ENCODE measurements at places on chromosomes 6 and 20.
A peak's percentile ranks its signal among the peaks of the same experiment; 100 is the strongest.

DNA sequence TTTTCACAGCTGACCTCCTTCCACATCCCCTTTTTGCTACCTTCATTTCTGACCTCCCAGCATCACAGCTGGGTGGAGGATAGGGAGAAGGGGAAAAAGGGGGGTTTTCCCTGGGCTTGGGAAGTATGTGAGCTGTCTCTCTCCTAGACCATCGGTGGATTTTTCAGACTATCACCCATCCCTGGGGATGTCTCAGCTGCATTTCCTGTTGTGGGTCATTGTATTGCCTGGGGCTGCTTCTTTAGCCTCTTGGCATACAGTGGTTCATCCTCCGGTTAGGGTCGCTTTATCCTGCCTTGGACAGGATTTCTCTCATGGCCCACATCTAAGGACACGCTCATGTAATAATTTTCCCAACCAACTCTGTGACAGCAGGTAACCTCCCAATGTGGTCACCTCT is 142.5 kb upstream of the ARG1 start:
- DNase-seq: no peak

GRCh38 chr6:135423649-135424128 is 73.9 kb downstream of the AHI1 start:
- no peak for DNase-seq

DNA sequence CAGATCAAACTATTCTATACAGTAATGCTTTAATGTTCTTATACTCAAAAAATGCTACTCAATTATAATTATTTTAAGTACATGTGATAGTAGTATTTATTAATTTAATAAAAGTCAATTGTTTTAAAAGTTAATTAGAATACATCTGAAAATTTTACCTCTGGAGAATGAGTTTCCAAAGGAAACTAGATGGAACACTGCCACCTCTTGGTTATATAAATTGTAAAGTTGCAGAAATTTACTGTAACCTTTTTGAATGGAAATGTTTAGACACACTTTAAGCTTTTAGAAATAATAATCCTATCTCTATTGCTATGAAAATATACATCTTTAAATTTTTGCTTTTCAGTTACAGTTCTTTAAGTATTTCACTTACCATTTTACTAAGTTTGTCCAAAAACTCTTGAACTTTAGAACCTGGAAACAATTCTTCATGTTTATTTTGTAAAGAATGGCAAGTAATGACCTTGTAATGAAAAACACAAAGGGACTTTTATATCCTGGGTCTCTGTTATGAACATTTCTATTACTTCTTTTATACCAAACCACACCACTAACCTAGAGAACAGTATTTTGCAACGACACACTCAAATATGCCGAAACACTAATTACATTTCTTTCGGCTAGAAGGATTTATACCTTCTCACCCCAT is 10.9 kb upstream of the BMP5 start:
- no peak for DNase-seq

GRCh38 chr6:67615796-67616195 is 1019.3 kb upstream of the ADGRB3 start:
- DNase-seq: no peak

DNA sequence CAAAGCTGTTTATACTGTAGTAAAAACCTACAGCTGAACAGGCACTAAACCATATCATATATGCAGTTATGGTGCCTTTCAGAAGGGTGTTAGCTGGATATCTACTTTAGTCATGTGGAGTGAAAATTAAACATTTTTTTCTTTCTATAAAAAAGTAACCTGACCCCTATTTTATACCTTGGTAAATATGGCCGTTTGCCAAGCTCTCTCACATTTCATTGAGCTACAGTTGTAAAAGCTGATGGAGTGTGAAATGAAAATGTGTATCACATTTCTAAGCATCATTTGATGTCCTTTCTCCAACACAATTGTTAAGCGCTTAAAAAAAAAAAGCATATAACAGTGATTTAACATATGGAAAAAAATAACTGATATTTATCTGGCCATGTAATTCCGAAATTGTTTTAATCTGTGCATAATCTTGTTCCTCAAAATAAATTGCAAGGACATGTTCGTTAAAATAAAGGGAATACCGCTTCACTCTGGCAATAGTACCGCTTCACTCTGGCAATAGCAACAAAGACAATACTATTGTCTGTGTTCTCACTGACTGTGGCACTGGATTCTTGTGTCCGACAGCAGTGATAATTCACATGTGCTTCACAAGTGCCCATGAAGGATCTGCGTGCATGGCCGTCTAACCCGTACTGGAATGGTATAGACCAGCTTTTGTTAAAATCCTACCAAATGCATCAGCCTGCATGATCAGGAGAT is 391.8 kb upstream of the SOX4 start:
- no peak for DNase-seq

GRCh38 chr20:400454-401275 is 7.4 kb upstream of the RBCK1 start:
- DNase-seq: no peak

- DNase-seq: no peak
These were observed at the start of gene TMEM151B for GRCh38 chr6:44269921-44270525. TSS of gene TMEM151B (plus strand) at chr6:44270450. CDS start at chr6:44270743, 293 bp downstream.

- DNase-seq: no peak
These were observed 170.9 kb upstream of the AKAP12 start for GRCh38 chr6:151068761-151069312.

- no peak for DNase-seq
These were observed 132.7 kb upstream of the TCF21 start for GRCh38 chr6:133756078-133756695.

DNA sequence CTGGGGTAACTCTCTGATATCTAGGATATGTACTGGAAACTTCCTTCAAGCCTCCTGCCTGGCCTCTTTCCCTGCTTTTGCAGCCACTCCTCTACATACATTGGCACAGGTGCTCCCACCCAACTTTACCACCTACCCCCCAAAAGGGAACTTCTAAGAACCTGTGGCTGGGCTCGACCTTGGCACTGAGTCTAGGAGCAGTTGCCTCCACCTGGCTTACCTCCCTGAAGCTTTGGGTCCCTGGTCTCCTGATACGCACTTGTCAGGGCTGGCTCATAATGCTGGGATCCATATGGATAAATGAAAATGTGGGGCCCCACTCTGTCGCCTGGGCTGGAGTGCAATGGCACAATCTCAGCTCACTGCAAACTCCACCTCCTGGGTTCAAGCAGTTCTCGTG is 56.2 kb downstream of the SSR1 start:
- no peak for DNase-seq

DNA sequence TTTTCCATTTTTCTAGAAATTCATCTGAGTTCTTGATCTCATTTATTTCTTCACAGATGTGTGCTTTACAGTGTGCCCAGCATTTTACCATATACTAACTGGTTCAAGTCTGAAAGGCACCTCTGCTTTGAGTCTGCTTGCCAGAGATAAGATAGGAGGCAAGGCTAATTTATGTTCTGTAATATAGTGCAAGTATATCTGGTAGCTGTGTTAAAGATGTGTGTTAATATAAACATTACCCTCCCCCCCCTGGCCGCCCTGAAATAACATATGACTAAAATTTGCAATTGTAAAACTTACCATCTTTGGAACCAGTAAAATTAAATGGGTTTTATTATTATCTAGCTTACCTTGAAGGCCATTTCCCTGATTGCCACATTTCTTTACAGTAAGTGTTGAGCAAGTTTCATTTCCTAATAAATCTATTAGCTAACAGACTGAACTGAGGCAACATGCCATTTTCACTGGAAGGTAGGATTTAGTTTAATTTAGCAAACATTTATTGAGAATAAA is 2.7 kb downstream of the FBXO9 start:
- no peak for DNase-seq

GRCh38 chr6:163930012-163930411 is 515.5 kb downstream of the QKI start:
- no peak for DNase-seq

GRCh38 chr20:2080532-2081224 is 20.9 kb upstream of the STK35 start:
- DNase-seq: no peak

DNA sequence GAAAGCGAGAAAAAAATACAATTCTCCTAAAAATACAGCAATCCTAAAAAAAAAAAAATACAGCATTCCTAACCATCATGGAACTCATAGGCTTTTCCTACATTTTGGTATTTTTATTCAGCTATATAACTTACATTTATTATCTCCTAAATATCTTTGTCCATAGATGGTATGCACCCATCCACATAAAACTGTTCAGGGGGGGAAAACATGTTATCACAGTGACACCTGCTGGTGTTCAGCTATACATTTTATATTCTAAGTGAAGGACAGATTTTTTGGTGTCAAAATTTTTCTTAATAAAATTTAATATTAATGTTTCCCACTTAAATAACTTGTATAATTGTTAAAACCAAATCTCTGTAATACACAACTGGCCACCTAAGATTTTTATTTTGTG is 58.0 kb downstream of the BLOC1S5 start:
- DNase-seq: no peak

- no peak for DNase-seq
These were observed 37.9 kb downstream of the ABHD12 start for GRCh38 chr20:25352746-25353145.

DNA sequence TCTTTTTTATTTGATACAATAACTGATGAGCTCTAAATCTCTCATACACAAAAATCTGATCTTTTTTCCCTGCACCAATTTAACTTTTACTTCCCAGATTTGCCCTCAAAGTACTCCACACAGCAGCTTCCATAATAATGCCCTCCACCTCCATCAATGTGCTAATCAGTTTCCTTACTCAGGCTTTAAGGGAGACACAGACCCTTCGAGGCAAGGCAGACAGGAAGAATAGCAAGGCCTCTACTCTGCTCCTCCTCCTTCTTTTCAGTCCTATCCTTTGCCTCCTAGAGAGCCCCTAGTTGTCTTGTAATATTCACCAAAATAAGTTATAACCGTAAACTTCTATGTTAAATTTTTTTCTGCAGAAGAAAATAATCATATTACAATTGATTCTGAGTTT is 444.9 kb upstream of the RNF217 start:
- no peak for DNase-seq

GRCh38 chr6:16441262-16441661 is 202.9 kb downstream of the GMPR start:
- no peak for DNase-seq

GRCh38 chr20:39048000-39048696 is 86.0 kb downstream of the DHX35 start:
- DNase-seq: peak; percentile 71
